ENCODE measurements at places on chromosomes 4 and X.

DNA sequence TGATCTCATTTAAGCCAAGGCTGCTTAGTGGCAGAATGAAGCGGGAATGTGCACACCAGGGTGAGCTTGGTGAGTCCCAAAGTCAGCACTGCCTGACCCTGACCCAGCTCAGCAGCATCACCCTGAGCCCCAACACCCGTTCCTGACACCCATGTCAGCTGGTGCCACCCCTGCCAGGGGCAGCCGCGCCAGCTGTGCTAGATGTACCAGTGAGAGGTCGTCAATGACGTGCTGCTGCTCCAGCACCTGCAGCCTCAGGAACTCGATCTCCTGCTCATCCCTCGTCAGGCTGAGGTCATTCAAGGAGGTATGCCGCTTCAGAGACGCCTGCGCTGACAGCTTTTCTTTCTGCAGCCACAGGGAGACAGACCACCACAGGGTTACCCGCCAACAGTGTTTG, 61.7 kb upstream of the C4orf50 start:
- DNase-seq = no peak

DNA sequence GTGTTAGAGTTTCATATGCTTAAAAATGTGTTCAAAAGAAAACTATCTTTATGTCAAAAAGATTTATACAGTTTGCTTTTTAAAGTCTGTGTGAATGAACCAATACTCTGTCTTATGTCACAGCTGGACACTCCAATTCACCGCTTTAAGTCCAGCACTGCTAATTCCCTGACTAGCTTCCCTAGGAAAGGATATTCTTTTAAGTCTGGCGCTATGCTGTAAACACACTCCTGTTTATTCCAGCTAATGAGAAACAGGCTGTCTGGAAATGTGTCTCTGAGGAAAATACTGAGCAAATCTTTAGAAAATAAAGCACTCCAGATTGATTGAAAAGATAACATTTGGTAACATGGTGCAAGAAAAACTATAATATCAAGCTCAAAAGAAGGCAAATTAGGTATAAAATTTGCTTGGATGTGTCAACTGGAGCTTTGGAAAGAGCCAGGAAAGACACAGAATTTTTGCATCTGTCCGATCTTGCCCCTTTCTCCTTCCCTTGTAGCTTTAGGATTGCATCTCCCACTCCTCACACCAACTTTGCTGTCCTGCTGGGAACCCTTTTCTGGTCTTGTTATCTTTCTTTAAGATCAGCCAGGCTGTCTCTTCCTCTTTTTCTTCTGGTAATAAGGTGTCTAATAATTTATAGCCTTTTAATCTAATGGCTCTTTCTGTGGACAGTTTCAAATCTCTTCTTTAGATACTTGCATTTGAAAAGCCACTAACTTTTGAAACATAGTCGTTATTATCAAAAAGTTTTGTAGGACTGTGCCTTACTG, 40.9 kb upstream of the VEGFC start:
- no peak for DNase-seq

- DNase-seq = no peak
These were observed 30.5 kb upstream of the TMLHE start for GRCh38 chrX:155643240-155643639.

GRCh38 chr4:16721613-16722291, 176.7 kb downstream of the LDB2 start:
- no peak for DNase-seq

DNA sequence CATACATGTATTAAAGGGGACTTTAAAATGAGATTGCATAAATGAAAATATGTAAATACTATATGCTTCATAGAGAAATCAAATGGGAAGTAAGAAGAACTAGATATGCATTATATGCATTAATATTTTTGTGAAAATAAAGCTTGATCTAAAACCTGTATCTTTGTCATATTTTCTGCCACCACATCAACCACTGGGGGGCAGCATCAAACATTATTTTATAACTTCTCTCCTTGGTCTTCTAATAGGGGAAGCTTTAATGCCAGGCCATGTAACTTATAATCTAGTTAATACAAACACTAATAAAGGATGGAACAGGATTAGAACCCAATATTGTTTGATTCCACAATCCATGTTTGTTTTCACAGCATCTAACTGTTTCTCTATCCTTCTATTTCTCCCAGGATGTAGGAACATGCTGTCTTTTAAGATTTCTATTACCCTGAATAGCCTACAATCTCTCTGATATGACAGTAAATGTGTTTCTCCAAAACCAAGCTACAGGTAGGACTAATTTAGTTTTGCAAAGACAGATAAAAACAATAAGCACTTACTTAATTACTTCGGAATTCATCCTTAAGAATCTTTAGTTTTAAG, 10.0 kb downstream of the QRFPR start:
- no peak for DNase-seq

DNA sequence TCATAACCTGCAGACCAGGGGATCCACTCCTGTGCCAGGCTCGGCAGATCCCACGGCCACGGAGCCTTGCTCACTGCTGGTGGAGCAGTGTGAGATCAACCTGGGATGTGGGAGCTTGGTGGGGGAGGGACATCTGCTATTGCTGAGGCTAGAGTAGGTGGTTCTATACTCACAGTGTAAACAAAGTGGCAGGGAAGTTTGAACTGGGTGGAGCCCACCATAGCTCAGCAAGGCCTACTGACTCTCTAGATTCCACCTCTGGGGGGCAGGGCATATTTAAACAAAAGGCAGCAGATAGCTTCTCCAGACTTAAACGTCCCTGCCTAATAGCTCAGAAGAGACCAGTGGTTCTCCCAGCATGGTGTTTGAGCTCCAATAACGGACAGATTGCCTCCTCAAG, 54.7 kb upstream of the EPHA5 start:
- DNase-seq = no peak

GRCh38 chr4:168587411-168588125, 90.7 kb downstream of the PALLD start:
- no peak for DNase-seq

- no peak for DNase-seq
These were observed 67.0 kb downstream of the SORBS2 start for GRCh38 chr4:185744946-185745345.

- DNase-seq = no peak
These were observed 55.7 kb upstream of the PDGFRA start for GRCh38 chr4:54173281-54173912.

DNA sequence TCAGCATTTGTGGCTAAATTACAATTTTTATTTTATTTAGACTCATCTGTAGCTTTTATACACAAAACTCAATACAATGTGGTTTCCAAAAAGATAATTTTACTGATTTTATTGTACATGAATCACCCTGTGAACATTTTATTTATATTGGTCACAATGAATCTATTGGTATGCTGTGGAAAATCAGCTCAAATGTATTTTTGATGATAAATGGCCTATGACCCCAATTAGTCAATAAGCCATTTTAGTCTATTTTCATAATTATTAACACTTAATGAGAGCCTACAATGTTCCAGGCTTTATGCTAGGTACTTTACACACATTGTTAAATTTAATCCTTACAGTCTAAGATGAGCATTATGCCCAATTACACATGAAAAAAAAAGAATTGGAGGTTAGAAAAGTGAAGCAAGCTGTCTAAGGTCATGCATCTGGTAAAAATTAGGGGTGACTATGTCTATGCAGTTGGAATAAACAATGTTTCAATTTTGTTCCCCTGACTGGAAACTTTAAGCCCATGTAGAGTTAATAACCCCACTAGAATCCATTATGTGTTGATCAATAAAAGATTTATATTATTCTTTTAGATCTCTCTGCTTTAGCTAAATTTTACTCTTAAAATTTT, 344.7 kb downstream of the PABPC4L start:
- no peak for DNase-seq

- DNase-seq = no peak
These were observed 1740.5 kb upstream of the AGA start for GRCh38 chr4:179182741-179183140.

DNA sequence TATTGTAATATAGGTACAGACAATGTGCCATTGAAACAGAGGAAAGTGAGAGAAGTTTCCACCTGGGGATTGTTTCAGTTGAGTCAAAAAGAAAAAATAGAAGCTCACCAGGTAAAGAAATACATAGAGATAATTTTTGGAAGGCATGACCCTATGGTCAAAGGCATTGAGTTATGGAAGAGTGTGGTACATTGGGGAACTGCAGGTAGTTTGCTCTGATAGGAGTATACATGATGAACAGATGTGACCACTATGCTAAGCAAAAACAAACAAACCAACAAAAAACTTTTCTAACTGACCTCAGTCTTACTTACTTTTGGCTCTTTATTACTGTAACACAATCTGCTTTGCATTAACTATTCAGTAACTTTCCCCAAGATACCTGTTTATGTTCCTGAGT, 85.9 kb downstream of the UGT8 start:
- DNase-seq = no peak

DNA sequence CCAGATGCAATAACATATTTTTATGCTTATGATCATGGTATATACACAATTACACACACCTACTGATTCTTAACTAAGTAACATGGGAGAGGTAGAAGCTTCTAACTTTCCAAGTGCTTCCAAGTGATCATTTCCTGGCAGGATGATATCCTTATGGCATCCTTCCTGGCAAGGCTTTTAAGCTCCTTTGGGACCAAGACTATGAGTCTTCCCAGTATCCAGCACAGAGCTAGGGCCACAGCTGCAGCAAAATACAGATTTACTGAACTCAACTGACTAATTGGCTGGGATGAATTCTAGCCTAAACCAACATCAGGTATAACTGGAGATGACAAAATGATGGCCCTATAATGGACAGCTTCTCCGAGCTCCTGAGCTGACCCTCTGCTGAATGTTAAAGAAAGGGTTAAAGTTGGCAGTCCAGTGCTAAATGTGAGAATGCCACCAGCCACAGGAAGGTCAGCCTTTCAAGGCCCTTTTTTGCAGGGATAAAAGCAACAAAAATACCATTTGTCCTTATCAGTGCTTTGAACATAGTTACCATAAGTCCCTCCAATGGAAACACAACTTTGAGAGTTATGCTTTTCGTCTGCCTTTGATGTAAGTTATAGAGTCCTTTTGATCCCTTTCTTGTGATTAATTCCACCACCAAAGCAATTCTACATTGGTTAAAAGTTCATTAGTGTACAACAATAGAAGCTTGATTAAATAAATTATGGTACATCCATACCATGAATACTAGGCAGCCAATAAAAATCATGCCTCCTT, 73.4 kb downstream of the MGST2 start:
- no peak for DNase-seq

DNA sequence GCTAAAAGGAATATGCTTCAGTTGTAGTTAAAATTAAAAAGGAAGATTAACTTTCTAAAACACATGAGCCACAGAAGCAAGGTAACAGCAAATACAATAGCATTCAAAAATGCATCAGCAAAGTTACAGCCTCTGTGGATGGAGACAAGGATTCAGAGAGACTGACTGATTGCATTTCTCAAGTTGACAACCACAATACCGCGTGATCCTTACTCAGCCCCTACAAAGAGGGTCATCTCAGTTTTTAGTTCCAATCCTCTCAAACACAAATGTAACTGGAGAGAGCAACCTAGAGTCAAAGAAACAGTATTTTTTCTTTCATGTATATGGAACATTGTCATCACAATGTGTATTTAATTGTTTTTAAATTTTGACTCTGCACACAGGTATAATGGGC, 14.2 kb upstream of the C1QTNF7 start:
- no peak for DNase-seq

DNA sequence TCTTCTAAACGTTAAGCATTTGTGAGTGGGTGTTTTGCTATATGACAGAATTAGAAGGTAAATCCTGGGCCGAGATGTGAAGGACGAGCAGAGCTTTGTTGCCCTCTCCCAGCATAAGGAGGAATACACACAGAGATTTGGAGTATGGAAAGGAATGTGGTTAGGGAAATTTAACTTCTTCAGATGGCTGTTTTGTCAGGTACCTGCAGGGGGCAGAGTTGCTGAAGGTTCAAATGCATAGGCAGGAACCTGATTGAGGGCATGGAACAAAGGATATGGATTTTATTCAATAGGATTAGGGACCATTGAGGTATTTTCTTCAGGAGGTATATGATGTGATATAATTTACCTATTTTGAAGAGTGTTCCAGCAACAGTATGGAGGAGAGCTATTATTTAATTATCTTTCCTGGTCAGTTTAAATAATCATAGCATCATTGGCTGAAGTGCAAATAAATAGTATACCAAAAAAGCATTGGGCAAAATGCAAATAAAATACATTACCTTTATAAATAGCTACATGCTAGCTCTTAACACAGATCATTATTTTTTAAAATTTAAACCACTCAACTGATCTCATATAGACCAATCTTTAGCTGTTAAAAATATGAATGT, 143.6 kb downstream of the SLIT2 start:
- DNase-seq = peak; percentile 64

DNA sequence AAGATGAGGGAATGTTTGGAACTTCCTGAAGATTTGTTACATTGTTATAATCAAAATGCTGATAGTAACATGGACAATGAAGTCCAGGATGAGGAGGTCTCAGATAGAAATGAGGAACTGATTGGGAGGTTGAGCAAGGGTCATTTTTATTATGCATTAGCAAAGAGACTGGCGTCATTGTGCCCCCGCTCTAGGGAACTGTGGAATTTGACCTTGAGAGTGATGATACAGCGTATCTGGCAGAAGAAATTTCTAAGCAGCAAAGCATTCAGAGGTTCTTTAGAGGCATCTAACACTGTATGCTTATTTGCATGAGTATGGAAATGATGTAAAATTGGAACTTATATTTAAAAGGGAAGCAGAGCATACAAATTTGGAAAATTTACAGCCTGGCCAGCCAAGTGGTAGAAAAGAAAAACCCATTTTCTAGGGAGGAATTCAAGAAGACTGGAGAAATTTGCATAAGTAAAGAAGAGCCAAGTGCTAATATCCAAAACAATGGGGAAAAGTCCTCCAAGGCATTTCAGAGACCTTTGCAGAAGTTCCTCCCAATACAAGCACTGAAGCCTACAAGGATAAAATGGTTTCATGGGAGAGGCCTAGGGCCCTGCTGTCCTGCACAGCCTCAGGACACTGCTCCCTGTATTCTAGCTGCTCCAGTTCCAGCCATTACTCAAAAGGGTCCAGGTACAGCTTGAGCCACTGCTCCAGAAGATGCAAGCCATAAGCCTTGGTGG, 483.0 kb upstream of the NDST4 start:
- peak; percentile 48 for DNase-seq

DNA sequence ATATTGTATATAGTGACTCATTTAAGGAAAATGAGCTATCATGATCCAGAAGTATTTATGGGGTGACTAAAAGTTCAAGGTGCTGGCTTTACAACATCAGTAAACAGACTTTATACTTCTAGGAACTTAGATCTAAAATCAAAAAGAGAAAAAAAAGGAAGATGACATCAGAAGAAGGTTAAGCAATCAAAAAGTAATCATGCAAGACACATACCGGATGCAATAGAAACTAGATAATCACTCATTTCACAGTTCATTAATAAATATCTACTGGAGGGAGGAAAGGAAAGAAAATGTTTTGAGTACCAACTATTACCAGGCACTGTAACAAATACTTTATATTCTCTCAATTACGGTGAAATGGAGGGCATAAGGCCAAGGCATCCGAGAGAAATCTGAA, 276.4 kb downstream of the SPRY1 start:
- DNase-seq = no peak

Data from iPS DF 6.9 (cell line).